ENCODE measurements at places on chromosomes 5 and 9. TPM values are rescaled to one million over a fixed set of nuclear protein-coding genes. Genes with fewer than 3 reads are reported as not detected.
A peak's percentile ranks its signal among the peaks of the same experiment; 100 is the strongest.

GRCh38 chr5:84092738-84093137, 291.9 kb downstream of the EDIL3 start:
- DNase-seq, result no peak

DNA sequence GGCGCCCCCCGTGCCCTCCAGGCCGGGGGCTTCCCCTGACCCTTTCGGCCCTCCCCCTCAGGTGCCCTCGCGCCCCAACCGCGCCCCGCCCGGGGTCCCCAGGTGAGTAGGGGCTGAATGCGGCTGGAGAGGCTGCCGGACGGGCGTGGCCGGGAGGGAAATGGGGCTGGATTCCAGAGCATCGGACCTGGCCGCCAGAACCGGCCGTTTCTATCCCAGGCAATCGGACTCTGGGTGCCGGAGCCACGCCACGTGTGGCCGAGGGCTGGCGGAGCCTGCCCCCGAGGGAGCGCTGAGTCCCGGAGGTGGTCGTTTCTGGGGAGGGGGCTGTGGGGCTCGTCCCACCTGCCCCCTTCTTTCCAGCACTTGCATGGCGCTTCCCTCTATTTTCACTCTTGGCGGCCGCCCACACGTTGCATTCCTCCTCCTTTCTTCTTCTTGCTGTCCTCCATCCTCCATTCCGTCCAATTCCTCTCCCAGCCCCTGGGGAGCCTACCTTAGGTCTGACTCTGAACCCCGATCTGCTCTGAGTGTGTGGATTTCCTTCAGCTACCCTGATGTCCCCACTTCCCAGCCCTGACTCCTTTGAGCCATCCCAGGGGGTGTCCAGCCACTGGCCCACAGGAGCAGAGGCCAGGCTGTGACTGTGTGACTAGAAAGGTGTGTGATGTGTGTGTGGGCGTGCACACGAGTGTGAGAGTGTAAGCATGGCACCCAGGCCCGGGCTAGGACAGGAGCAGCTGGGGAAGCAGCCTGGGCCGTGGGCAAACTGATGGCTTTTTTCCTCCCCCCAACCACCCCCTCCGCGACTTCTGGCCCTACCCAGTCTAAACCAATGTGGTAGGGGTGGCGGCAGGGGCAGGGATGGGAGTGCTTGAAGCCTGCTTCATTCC, 24.7 kb downstream of the GOLGA2 start:
- DNase-seq, result no peak

DNA sequence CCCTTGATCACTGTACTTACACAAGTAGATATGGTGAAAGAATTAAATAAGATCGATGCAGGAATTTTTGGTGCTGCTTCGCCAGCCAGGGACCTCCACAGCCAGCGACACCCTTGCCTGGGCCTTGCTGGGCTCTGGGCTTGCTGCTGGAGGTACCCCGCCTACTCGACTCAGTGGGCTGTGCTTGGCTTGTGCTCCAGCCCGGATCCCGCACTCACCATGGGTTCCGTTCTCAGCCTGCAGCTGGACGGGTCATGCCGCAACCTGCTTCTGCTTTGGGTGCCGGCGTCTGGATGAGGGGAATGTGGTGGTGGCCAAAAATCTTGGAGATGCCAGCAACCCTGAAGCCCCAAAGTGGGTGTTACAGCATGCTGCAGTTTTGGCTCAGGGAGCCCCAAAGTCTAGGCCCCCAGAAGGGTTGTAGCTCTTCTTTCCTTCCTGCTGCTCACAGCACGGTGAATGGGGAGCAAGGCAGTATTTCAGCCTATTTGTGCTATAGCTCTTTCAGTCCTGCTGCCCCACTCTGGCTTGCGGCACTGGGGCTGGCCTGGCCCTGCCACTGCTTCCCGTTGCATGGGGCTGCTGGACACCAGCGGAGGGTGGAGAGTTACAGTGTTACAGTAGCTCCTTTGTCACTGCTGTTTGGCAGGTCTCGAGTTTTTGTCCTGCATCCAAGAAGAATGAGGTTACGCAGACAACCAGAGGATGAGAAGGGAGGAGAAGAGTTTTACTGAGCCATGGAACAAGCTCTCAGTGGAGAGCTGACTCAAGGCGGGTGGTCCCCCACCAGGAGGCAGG, 48.0 kb downstream of the TARS1 start:
- DNase-seq, result no peak

- DNase-seq, result peak; percentile 2
Measured at GRCh38 chr5:18745042-18745987, 1111.1 kb downstream of the TAF11L14 start.

DNA sequence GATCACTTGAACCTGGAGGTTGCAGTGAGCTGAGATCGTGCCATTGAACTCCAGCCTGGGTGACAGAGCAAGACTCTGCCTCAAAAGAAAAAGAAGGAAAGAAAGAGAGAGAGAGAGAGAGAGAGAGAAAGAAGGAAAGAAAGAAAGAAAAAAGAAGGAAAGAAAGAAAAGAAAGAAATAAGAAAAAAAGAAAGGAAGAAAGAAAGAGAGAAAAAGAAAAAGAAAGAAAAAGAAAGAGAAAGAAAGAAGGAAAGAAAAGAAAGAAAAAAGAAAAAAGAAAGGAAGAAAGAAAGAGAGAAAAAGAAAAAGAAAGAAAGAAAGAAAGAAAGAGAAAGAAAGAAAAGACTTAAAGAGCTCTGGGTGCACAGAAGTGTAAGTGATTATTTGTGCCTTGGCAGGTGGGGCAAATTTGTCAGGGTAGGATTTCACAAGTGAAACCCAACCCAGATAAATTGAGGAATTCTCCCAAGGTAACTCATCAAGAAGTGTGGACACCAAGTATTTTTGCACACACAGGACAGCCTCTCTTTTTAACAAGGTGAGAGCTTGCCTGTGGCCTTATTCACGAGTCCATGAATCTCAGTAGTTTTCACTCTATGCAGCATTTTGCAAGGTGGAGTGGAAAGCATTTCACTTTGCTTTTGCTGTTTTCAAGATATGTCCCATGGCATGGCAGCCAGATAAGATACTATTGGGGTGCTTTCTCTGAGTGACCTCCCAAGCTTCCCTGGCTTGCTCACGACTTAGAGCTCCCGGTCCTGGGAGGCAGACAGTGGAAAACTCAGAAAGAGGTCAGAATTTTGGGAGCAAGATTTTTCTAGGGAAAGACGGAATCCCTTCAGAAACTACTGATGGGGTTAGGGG, 57.8 kb downstream of the C9orf153 start:
- DNase-seq, result no peak

- no peak for DNase-seq
Measured at GRCh38 chr5:133702791-133703770, 90.7 kb upstream of the FSTL4 start.

DNA sequence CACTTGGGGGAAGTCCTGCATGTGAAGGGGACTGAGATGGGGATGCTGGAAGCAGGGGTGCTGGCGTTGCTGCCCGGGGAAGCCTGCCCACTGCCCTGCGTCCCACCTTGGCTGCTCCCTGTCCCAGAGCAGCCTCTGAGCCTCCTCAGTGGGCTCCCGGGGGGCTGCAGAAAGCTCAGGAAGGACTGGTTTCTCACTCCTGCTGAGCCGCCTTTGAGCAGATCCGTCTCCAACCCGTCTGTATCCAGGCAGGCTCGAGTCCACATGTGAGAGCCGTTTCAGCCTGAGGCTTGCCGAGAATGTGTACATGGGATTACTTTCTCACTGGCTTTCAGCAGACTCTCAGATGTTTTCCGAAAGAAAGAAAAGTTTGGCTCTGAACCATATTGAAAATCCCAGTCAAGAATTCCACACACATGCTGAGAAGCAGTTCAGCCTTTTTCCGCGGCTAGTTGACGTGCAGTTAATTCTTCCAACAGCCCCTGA, 95.3 kb upstream of the COL5A1 start:
- no peak for DNase-seq

DNA sequence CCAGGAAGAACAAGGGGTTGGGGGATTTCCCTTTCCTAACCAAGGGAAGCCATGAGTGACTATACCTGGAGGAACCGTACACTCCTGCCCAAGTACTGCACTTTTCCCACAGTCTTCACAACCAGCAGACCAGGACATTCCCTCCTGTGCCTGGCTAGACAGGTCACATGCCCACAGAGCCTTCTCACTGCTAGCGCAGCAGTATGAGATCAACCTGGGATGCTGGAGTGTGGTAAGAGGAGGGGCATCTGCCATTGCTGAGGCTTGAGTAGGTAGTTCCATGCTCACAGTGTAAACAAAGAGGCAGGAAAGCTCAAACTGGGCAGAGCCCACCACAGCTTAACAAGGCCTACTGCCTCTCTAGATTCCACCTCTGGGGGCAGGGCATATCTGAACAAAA, 35.9 kb downstream of the SAXO1 start:
- no peak for DNase-seq

GRCh38 chr5:35938568-35939227, at the start of gene CAPSL:
CAPSL (minus strand) TSS chr5:35938622; CDS start chr5:35921120, 17,502 bp downstream.
- DNase-seq, result peak; percentile 16

DNA sequence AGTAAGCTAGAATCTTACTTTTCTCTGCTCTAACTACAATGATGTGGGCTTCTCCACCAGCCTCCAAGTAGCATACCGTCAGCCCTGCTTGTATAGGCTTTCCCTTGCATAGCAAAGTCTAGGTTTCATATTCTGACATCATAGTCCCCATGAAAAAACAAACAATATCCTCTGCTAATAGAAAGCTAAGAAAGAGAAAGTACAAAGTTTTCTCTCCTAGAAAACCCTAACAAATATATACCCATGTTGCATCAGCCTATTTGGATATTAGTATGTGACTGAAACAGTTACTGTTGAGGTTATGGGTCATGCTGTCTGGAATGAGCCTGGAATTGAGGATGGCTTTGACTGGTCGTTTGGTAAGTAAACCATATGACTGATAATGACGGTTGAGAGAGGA, 1696.0 kb downstream of the MAT2B start:
- no peak for DNase-seq

DNA sequence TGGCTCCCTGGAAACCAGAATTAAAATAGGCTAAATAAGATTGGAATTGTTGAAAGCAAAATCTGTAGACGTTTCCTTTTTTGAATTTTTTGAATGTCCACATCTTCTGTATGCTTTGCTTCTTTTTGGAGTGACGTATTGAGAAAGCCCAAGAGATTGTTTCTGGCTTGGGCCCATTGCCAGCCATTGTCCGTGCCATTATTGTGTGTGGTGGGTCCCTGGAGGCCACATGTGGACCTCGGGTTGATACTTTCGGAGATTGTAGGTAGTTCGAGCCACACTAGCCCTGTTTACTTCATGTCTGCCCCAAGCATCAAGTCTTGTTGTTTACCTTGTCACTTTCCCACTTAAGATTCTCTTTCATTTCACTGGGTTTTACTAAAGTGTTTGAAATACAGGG, 106.0 kb downstream of the PALM2AKAP2 start:
- DNase-seq, result peak; percentile 65

DNA sequence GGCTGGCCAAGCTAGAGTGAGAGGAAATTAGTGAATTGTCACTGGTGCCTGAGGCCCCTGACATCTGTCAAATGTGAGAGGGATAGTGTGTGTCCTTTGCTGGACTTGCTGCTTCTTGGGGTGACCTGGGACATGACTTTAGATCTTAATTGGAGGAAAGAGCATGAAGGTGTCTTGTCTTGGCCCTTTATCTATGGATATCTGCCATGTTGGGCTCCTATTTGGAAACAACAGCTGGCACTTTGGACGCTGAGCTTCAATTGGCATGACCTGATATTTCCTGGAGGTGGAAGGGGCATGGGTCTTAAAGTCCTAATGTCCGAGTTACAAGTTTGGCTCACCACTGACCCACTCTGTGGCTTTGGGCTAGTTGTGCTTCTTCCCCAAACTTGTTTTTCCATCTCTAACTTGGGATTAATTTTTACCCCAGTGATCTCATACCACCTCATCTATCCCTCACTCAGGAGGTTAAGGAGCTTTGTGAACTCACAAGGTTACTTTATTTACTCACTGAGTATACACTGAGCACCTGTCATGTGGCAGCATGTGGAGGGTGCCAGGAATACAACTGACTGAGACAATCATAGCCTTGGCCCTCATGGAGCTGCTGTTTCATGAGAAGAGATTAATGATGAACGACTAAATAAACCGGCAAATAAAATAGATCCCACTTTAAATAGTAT, 30.1 kb upstream of the CXCL14 start:
- DNase-seq, result no peak

DNA sequence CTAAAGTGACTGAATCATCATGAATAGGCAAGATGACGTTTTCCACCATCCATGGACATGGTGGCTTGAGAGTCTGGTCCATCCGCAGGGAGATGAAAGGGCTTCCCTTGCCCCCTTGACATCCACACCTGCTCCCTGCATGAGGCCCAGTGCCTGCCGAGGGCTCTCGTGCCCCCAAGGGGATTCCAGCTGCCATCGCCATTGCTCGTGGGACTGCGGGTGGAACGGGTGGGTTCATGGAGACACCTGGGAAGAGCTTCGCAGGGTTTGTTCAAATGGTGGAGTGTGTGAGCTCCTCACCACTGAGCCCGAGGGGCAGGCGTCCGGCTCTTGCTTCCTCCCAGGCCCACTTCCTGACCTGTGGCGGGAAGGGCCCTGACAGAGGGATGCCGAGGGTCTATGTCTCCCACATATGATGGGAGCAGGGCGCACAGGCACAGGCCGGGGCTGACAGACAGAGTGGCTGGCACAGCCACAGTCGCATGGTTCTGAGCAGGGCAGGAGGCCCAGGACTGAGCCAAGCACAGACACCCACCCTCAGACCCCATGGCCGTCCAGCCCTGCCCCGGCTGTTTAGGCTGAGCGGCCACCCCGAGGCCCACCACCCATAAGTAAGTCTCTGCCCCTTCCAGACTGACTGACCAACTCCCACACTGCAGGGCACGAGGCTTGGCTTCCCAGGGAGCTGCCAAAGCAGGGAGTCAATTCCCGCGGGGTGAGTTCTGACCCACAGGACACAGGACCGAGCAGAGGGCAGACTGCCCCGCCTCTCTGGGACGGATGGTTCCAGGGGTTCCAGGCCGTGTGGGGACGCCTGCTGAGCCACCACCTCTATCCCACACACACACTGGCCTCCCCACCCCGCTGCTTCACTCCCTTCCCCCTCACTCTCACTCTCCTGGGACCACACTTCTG, 70.0 kb upstream of the PPP1R26 start:
- DNase-seq, result no peak

- no peak for DNase-seq
Measured at GRCh38 chr5:122341087-122341486, 29.1 kb downstream of the SNCAIP start.

DNA sequence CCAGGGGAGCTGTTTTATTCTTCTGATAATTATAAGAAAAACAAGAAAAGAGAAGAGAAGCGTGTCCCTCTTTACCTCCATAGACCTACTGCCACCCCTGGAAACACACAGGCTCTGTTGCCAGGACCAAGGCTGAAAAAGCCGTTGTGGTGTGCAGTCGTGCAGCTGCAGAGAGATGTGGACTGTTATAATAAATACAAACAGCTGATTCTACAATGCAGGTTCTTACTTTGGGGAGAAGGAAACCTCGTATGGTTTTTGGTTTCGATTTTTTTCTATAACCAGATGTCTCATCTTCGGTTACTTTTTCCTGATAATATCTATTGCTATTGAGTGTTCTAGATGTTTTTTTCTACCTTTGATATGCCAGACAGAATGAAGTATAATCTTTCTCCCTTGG, 28.1 kb downstream of the FYB1 start:
- no peak for DNase-seq

GRCh38 chr5:83726912-83727311, 6.3 kb upstream of the HAPLN1 start:
- no peak for DNase-seq

Gene ZNF367
- total RNA-seq, result 12.8 TPM

Gene F2R
- total RNA-seq, result 99.4 TPM

Gene DAPK1
- total RNA-seq, result 51.6 TPM

Gene SLCO4C1
- 0.14 TPM for total RNA-seq

Gene IFNK
- not detected for total RNA-seq

Gene RNF38
- total RNA-seq, result 43.9 TPM

Gene ABO
- total RNA-seq, result under 0.01 TPM

Gene PCDHB4
- total RNA-seq, result 0.17 TPM

Gene FGF10
- total RNA-seq, result not detected

Gene NKD2
- 0.17 TPM for total RNA-seq

All from dermis blood vessel endothelial cell (primary cell).